ENCODE measurements at places on chromosomes 4 and X.

- no peak for DNase-seq
Measured at GRCh38 chr4:106277140-106277675, 38.8 kb downstream of the TBCK start.

GRCh38 chr4:89140168-89140759 lies 28.9 kb downstream of the TIGD2 start:
- no peak for DNase-seq

- no peak for DNase-seq
Measured at GRCh38 chr4:158065603-158066002, 107.2 kb downstream of the GASK1B start.

DNA sequence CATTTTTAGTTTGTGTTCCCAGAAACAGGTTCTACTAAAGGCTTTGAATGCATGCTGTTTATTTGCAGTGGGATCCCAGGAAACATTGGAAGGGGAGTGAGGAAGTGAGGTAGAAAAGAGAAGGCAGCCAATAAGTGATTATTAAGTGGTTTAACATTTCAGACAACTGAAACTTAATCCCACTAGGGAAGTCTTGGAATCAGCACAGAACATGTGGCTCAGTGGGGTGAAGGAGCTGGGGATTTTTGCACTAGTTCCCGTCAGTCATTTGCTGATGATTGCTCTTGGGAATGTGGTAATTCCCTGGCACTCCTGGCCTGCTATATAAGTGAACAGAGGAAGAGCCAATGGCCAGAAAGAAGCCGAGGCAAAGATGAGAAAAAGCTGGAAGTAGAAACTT lies 1053.0 kb upstream of the IGFBP7 start:
- no peak for DNase-seq

DNA sequence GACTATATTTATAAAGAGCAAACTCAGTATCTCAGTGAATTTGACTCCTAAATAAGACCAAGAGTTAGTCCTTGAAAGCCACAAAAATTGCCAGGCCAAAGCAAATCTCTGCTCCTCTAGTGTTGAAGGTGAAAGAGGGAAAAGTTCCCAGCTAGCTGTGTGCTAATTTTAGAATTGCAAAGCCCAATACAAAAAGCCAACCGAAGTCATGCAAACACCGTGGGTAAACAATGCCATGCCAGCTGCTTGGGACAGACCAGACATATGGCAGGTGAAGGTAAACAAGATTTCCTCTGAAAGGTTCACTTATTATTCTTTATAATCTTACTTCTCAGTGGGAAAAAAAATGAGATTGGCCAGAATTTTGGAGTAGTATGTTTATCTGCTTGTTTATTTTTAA lies 80.5 kb upstream of the LNX1 start:
- DNase-seq = no peak

DNA sequence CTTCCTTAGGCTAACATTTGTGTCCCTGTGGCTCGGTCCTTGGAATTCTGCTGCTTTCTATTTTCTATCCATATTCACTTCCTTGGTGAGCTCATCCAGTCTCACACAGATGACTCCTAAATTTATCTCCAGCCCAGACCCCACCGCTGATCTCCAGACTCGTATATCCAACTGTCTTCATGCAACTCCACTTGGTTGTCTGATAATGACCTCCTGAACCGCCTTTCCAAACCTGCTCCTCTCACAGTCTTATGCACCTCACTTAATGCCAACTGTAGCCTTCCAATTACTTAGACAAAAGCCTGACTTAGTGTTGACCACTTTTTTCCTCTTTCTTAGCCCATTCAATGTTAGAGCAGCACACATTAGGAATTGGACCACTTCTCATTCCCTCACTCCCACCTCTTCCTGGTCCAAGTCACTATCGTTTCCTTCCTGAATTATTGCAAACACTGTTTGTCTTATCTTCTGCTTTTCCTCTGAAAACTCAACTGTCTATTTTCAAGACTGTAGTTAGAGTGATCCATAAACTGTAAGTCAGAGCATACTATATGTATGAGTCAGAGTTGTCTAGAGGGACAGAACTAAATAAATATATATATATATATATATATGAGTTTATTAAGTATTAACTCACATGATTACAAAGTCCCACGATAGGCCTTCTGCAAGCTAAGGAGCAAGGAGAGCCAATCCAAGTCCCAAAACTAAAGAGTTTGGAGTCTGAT lies 292.5 kb downstream of the UNC5C start:
- DNase-seq = no peak

DNA sequence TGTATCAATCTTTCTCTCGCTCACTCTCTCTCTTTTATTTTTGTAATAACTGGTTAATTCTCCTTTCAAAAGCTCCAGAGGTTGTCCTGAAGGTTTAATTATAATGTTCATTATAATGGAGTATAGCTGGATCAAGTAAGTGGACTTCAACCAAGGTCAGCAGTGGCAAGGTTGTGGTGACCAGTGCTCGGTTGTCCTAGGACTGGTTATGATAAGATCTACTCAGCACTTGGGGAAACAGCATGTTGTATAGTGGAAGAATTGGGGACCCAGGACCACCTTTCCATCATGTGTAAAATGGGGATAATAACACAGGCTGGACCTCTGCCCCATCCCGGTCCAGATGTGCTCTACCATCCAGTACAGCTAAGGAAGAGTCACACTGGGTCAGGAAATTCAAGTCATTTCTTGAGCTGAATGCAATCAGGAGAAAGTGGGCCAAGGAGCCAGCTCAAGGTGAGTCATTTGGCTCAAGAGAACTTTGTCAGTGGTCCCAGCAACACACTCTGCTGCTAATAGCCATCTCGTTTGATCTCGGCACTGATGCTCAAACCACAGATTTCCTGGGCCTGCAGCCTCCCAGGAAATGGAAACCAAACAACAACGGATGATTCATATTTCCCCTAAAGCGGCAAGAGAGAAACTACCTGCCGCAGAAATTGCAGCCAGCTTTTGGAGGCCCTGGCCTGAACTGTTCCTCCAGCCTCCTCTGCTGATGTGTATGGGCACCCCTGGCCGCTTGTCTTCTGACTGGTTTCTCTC lies 123.6 kb upstream of the RBPJ start:
- peak; percentile 89 for DNase-seq

DNA sequence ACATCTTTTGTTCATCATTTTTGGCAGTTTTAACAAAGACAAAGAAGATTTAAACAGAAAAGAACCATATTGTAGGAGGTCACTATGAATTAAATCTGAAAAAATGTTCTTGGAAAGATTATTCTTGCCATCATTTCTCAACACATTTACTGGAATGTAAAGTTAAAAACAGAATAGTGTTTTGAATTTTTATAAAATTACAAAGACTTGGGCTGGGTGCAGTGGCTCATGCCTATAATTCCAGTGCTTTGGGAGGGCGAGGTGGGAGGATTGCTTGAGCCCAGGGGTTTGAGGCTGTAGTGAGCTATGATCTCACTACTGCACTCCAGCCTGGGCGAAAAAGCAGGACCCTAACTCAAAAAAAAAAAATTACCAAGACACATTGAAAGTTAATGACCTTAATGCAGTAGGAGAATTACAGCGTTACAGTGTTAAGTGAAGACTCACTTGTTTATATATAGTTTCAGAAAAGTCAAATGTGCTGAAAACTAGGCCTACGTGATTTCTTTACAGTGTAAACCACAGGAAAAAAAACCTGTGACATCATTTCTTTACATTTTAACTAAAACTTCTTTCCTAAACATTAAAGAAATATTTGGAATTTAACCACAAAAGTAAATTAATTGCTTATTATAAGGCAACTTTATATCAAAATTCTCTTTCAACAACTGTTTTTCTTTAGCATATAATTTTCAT lies 7.9 kb downstream of the FAM13A start:
- DNase-seq = no peak

- DNase-seq = no peak
Measured at GRCh38 chr4:106909486-106910188, 126.5 kb downstream of the DKK2 start.

DNA sequence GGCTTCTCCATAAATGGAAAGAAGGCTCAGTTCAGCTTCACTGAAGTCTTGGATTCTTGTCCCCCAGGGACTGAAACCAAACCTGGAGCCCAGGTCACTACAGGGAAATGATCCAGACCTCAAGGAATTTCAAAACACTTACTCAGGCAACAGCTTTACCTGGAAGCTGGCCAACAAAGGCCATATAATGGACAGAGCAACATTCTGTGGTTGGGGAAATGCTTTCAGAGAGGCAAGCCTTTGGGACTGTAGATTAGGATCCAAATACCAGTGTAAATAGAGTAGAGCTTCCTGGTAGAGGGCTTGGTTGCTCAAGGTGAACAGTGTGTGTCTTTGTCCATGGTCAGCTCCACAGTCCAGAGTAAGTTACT lies 57.0 kb upstream of the PROM1 start:
- peak; percentile 64 for DNase-seq

DNA sequence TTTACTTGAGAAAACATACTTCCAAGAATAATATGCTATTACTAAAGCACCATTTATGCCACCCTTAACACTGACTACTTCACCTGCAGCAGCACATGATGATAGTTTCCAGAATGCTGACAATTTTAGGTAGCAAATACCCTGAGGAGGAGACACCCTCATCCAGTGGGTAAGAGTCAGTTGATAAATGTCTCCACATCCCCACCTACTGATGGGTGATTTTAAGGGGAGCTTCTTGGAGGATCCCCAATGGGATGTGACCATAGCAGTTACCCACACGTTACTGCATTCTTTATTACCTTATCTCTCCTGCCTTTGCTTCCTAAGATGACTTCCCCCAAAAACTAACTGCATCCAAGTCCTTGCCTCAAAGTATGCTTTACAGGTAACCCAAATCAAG lies 131.2 kb upstream of the SMARCAD1 start:
- DNase-seq = no peak

GRCh38 chr4:72779241-72779640 lies 210.2 kb upstream of the ADAMTS3 start:
- DNase-seq = peak; percentile 7

DNA sequence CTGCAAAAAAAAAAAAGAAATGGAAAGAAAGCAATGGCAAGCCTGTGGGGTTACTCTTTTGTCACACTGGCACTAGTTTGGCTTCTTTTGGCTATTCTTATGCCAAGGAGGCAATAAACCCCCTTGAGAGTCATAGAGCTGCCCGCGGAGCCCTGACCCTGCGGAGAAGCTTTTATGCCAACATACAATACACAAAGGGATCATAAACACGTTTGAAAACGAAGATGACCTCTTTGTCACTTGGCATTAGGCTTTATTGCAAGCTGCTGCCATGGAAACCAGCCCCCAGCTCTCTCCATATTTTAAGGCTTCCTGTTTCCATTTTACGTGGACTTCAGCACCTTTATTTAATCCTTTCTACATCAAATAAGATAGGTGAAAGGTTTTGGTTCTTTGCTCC lies 7.6 kb downstream of the NEUROG2 start:
- no peak for DNase-seq

- no peak for DNase-seq
Measured at GRCh38 chrX:153738056-153738605, 13.5 kb downstream of the ABCD1 start.

GRCh38 chr4:73650250-73650649 lies 30.0 kb upstream of the RASSF6 start:
- DNase-seq = no peak

- no peak for DNase-seq
Measured at GRCh38 chr4:6878451-6879059, 31.1 kb upstream of the TBC1D14 start.

DNA sequence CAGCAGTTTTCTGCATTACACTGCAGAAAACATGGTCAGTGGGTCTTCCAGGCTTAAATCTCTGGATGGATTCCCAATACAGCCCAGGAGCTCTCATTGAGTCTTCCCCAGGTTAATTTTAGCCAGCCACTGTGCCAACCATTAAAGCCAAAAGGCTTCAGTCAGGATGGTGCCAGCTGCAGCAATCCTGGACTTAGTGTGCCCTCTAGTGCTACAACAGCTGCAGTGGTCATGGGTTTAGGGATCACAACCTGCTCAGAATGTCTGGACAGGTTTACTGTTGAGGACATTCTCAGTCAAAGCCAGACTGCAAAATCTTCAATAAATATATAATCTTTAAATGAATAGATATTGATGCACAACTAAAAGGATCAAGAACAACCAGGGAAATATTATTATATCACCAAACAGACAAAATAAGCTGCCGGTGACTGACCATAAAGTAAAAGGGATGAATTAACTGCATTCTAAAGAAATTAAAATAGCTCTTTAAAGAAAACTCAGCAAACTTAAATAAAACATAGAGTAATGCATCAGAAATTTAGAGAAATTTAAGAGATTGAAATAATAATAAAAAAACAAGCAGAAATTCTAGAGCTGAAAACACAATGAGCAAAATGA lies 639.9 kb downstream of the SPOCK3 start:
- peak; percentile 36 for DNase-seq

GRCh38 chrX:9829308-9830267 lies 43.4 kb downstream of the SHROOM2 start:
- no peak for DNase-seq

DNA sequence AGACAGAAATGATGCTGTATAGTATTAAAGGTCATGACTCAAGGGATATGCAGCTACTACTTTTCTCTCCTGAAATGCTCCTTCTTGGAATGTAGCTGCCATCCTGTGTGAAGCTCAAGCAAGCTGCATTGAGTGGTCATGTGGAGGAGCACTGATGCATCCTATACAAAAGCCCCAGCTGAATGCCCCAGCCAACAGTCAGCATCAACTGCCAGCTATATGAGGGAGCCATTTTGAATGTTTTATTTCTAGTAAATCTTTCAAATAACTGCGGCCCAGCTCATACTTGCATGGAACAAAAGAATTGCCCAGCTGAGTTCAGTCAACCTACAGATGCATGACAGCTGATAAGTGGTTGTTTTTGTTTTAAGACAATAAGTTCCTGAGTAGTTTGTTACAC lies 165.0 kb upstream of the GEMIN8 start:
- no peak for DNase-seq

DNA sequence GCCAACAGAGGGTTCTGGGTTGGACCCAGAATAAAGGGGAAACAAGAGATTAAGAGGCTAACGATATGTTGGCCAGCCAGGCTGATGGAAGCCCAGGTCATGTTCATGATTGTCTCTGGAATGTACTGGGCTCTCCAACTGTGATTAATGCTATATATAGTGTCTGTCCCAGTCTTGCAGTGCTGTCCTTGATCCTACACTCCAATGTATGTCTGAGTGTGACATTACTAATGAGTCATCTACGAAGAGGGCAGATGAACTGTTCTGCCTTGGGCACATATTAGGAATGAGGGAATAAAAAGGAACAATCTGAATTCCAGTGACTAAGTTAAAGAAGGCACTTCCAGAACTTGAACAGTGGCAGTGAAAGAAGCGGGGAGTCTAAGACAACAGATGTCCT lies 142.1 kb downstream of the PDGFRA start:
- DNase-seq = no peak

DNA sequence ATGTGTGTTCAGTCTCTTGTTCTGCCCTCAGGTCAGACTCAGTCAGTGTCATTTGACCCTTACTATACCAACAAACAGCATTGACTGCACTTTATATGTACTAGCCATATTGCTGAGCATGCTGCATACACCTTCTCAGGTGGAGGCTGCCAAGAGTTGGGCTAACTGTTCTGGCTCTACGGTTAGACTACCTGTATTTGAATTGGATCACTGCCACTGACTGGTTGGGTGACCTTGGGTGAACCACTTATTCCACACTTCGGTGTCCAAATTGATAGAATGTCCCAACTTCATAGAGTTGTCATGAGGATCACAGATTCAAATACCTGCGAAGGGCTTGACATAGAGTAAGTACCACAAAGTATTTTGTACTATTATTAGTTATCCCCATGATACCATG lies 91.2 kb upstream of the GPR50 start:
- DNase-seq = no peak

GRCh38 chrX:4028151-4028550 lies 314.7 kb upstream of the PRKX start:
- no peak for DNase-seq

Data from stromal cell of bone marrow (primary cell).